ENCODE measurements at places on chromosomes 1 and 21. TPM values are rescaled to one million over a fixed set of nuclear protein-coding genes. Genes with fewer than 3 reads are reported as not detected.

VWA5B1 gene
- 1.0 TPM for total RNA-seq

DNA sequence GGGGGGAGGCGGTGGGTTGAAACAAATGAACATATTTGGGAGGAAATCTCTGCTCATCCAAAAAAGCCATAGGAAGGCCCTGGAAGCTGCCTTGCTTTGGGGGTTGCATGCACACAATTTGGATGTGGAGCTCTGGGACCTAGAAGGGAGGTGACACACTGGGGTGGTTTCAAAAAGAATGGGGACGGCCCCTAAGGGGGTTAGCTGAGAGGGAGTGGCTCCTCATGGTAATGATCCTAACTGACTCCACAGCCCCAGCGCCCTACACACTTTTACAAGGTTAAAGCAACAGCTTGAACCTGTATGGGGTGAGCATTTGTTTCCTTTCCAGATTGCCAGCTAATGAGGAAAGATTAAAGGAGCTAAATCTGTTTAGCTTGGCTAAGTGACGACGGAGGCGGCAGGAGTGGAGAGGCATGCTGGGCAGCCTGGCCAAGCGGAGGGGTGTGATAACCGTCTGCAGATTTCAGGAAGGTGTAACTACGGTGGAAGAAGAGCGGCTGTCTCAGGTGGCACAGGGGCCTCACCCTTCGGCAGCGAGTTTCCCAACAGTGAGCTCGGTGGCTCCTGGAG lies 107.3 kb downstream of the RNF220 start:
- no peaks in the 10 kb centered on the region for H3K36me3 ChIP-seq
- no peak overlapping the region for H3K27ac ChIP-seq
- DNase-seq = no peak
- no peaks in the 10 kb centered on the region for H3K27me3 ChIP-seq
- H3K4me1 ChIP-seq = peaks cover 43% of the 10 kb centered on the region

WRAP73 gene
- 43.3 TPM for total RNA-seq

- no peak for DNase-seq
- no peaks in the 10 kb centered on the region for H3K4me1 ChIP-seq
- no peak overlapping the region for H3K27ac ChIP-seq
- H3K4me3 ChIP-seq = no peak overlapping the region
- H3K36me3 ChIP-seq = no peaks in the 10 kb centered on the region
- no peaks in the 10 kb centered on the region for H3K27me3 ChIP-seq
These were observed 5.9 kb upstream of the SPRR2E start for GRCh38 chr1:153100245-153100644.

SH2D1B gene
- not detected for total RNA-seq

GUCA2A gene
- total RNA-seq = not detected

DNA sequence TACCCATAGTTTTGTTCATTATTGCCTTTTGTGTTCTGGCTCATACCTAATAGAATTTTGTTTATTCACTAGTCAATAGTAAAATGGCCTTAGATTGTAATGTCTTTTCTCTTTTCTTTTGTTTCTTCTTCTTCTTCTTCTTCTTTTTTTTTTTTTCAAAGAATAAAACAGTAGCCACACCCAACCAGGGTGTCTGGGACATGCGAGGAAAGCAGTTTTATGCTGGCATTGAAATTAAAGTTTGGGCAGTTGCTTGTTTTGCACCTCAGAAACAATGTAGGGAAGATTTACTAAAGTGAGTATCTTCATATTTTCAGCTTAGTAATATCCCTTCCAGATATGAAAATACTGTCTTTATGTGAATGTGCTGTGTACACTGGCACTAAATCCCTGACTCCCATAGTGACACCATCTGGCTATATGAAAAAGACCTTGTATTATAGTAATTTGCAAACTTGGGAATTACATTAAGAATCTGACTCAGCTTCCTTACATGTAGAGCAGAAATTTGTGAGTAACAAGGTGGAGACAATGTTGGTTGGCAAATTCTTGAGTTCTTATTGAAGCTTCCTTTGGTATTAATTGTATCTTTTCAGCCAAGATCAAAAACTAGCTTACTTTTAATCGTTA lies 24.6 kb downstream of the AGO4 start:
- DNase-seq = no peak
- H3K36me3 ChIP-seq = peaks cover 6% of the 10 kb centered on the region
- H3K4me1 ChIP-seq = no peaks in the 10 kb centered on the region
- no peaks in the 10 kb centered on the region for H3K27me3 ChIP-seq
- no peak overlapping the region for H3K4me3 ChIP-seq

All from GM23338 (cell line).